ENCODE measurements at places on chromosomes 6 and 20.

- no peak for DNase-seq
Observed at GRCh38 chr6:41504466-41505121, 41.6 kb upstream of the FOXP4 start.

DNA sequence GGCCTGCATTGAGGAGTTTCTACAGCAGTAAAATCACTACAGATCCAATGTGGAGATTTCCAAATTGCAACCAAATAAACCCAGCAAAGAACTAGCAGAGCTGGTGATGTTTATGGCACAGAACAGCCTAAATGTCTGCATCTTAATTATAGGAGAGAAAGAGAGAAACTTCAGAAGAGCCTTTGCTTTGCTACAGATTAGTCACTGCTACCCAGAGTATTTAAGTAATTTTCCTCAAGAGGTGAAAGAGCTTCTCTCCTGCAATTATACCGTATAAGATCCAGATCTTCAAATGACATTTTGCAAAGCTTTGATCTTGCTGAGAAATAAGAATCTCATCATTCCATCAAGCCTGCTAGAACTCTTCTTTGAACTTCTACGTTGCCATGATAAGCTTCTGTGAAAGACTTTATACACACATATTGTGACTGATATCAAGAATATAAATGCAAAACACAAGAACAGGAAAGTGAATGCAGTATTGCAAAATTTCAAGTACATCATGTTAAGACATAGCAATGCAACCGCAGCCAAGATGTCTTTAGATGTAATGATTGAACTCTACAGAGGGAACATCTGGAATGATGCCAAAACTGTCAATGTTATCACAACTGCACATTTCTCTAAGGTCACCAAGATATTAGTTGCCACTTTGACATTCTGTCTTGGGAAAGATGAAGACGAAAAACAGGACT is 48.0 kb downstream of the MKKS start:
- DNase-seq, result no peak

DNA sequence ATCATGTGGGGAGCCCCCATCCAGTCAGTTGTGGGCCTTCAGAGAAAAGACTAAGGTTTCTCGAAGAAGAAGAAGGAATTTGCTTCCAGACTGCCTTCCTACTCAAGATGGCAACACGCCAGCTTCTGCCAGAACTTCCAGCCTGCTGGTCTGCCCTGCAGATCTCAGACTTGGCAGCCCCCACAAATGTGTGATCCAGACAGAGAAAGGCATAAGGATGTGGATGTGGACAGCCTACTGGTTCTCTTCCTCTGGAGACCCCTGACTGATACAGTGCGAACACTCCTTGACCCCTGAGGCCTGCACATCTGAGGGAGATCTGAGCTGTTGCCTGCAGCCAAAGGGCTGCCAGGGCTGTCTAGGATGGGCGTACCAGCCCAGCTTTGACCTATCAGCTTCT is 8.6 kb downstream of the GABRR1 start:
- no peak for DNase-seq

DNA sequence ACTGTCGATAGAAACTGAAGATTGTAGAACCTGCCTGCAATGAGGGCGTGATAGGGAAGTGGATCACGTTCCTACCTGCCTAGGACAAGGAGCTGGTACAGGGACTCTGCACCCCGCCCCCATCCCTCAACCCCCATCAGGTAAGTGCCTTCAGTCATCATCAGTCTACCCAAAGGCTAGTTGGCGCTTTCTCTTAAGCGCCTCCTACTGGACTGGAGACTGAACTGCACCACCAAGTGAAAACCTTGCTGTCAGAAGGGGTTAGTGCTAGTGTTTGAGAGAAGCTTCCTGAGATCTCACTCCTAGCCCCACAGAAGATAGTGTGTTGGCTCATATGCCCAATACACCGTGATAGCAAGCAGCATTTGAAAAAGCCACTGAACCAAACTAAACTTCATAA is 706.5 kb upstream of the MAN1A1 start:
- DNase-seq, result no peak

DNA sequence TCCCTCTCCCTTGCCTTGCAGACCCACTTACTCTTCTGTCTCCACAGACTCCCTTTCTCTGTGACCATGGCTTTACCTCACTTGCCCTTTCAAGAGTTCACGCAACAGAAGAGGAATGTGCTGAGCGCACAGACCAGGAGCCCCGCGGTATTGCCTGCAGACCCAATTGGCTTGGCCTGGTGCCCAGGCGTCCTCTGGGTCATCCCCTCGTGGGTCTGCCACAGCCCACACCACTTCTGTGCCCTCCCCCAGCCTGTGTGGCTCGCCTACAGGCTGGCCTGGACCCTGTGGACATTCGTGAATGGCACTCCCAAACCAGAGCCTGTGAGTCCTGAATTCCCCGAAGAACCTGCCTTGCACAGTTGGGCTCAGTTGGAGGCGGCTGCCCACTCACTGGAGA is 15.3 kb upstream of the NINL start:
- DNase-seq, result no peak

DNA sequence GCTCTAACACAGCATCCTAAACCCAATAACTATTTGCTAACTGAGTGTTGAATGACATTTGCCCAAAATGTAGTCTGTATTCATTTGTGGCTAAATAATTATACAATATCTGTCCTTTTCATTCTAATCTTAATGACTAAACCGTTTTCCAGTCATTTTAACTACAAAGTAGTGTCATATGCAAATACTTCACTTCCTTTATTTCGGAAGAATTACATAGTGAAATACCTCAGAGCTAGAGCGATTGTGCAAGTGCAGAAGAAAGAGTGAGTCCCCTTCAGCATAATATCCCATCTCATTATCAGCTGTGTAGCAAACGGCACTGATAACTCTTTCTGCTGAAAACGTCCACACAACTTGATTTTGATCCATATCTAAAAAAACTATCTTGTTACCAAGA is 66.2 kb downstream of the ROS1 start:
- DNase-seq, result no peak

DNA sequence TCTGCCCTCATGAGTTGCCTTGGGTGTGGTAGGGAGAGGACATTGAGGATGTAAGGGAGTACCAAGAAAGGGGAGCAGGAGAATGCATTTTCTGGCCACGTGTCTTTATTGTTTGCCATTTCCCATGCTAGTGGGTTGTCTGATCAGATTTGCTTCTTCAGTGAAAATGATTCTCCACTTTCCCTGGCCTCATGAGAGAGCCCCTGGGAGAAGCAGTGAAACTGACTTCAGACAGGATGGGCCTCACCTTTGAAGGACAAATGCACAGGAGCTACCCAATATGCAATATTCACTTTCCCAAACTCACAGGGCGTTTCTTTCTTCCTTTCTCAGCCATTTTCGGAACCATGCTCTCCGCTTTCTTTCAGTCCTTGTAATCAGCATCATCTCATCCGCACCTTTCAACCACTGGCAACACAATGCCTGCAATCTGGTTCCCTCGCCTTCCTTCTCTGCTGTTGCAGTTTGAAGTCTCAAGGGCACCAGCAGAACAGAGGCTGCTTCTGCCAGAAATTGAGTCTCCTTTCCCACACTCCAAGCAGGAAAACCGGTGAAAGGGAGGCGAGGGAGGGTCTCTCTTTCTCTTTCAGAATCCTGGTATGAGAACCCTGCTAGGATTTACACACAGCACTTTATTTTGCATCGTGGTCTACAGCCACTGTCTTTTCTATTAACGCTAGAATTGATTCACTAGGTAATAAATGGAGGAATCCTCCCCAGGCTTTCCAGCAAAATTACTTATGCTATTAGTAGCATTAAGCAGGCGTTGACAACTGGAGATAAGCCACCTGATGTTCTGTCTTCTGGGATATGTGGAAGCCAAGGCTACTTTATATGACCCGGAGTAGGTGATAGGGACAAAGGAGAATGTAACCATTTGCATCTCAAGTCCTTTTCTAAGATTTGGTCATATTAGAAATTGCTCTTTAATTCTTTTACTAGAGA is 62.0 kb upstream of the FAM184A start:
- DNase-seq, result no peak

- no peak for DNase-seq
Observed at GRCh38 chr20:5797843-5798462, 47.8 kb downstream of the SHLD1 start.

GRCh38 chr6:170174771-170175643 is 115.9 kb downstream of the DLL1 start:
- no peak for DNase-seq

DNA sequence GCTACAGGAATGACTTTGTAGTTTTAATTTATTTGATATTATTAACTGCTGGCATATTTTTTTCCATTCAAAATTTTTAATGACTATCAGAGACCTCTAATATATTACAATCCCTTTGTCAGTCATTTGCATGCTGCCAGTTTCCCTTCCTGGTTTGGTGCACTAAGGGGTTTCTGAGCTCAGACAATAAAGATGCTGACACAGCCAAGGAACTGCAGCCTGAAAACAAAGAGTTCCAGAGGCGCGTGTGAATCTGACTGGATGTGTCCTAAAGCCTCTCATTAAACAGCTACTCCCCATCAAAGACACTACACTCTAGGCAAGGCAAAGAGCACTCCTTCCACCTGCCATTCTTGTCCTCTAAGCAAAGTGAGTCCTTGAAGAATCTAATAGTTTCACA is 116.8 kb upstream of the DST start:
- DNase-seq, result no peak

DNA sequence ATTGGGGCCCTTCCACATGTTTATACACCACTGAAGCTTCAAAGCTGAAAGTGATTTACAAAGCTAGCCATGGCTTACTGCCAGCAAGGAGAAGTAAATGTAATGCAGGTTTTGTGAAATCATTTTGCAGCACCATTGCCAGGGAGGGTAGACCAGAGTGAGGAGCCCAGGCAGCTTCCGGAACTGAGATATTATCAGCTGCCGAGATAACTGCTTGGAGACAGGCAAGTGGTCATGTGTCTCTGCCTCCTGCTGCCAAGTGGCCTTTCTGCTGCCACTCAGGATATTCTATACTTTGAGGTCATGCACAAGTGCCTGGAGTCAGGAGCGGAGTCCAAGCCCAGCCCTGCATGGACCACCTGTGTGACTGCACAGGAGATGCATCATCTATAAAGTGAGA is 160.2 kb downstream of the SYNDIG1 start:
- DNase-seq, result no peak

- DNase-seq, result no peak
Observed at GRCh38 chr20:43988451-43988850, 73.8 kb downstream of the TOX2 start.

DNA sequence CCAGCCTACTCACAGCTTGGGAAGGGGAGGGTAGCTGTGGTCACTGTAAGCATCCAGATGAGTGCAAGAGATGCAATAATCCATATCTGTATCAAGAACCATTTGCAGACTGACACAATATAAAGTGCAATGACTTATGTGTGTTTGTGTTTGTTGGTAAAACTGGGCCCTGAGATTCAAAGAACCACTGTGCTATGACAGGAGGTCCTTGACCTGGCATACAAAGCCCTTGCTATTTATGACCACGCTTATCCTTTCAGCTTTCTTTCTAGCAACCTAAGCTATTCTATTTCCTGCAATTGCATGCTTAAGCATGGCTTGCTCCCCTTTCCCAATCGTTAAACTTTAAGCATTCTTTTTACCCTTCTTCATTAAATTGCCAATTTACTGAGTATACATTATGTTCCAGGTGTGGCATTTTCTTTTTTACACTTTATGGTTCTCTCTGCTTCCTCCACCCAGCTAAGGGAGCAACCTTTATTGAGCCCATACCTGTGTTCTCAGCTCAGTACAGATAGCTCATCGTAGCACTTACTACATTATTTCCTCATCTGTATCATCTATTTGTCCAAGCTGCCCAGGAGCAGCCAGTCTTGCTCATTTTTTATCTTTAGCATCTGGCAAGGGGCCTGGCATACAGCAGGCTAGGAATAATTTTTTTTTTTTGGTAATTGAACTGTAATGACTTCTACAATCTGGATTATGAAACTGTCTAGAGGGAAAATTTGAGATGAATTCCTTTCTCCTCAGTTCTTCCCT is 3.5 kb downstream of the MCUR1 start:
- no peak for DNase-seq

DNA sequence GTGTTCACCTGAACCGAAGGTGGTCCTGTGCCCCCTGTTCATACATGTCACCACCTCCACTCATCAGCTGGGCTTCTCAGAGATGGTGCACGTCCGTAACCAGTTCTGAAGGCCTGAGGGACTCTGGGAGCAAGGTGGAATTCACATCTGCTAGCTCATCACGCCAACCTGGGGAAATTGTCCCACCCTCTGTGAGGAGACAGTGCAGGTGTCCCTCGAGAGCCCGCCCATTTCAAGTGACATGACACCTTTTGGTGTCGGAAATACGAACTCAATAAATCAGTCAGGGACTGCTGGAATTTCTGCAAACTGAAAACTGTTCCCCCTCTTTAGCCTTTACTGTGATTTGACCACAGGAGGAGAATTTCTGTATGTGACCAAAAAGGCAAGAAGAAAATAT is 99.4 kb downstream of the SYNDIG1 start:
- no peak for DNase-seq

DNA sequence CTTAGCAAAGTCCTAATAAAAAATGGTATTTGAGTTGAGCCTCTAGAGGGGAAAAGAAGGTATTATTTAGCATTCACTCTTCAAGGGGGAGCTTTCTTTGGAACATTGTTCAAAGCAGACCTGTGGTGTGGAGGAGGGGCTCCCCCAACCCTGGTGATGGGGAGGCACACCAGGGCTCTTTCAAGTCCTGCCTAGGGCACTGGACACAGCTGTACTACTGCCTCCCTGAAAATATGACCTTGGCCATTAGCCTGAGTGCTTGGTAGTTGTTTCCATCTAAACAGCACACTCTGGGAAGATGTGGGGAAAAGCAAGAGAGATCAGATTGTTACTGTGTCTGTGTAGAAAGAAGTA is 215.1 kb upstream of the CNR1 start:
- no peak for DNase-seq

DNA sequence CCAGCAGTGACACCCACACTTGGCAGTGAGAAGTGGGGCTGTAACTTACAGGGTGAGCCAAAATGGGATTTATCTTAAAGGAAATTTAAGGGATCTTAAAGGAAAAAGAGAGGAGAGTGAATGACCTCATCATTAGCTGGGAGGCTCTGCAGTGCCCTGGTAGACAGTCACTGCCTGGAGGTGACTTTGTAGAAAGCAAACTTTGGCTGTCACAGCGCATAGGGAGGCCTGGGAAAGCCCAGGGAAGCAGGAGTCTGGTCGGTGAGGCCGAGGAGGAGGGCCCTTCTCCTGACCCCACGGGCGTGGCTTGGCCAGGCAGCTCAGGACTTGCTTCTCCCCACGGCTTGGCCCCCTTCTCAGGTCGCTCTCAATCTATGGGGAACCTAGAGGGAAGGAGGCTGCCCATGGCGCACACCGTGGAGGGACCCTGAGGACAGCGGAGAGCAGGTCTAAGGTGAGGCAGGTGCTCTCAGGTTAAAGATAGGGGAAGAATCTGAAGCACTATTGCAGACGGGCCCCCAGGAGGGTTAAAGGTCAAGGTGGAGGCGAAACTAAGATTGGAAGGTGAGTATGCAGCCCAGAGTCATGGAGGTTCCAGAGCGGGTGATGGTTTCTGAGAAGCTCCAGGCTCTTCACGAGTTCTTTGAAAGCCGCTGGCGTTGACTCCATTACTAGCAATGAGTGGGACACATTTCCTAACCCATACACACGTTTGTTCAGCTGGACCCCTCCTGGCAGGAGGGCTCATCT is 15.6 kb upstream of the RIPK1 start:
- no peak for DNase-seq
